ENCODE measurements at places on chromosomes 12 and 14.

DNA sequence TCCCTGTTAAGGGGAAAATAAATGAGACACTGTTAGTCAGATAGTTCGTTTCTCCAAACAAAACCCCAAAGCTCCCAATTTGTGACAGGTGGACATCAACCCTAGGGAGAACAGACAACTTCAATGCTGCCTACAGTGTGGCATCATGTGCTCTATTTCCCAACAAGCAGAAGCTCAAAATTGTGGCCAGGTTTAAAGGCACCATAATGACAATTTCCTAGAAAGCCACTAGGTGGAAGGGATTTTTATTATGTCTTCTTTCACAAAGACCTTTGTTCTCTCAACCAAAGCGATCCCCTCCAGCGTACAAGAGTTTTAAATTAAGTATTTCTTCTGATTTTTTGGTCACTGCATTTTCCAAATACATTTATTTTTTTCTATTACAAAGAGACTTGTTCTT, 88.0 kb upstream of the MBIP start:
- DNase-seq, result no peak

- no peak for DNase-seq
Observed at GRCh38 chr12:51520576-51521325, 70.3 kb upstream of the SCN8A start.

- DNase-seq, result no peak
Observed at GRCh38 chr12:6747216-6747615, 5.7 kb downstream of the MLF2 start.

GRCh38 chr12:96190413-96191108, 3.6 kb upstream of the ELK3 start:
- DNase-seq, result no peak

GRCh38 chr12:102570256-102570655, 89.9 kb upstream of the IGF1 start:
- no peak for DNase-seq

DNA sequence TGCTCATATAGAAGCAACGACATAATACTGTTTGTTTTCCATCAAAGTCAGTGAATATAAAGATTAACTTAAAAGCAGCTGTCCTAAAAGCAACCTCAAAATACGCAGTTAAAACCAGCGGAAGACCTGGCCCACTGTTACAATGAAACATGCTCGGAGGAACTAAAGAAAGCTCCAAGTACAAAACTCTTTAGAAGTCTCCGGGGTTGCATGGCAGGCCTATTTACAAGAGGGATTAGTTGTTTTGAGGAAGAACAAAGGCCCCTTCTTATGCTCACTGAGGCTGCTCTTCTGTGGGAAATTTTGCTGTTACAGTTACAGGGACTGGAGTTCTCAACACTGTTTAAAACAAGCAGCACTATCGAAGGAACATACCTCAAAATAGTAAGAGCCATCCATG, 75.9 kb upstream of the C12orf71 start:
- no peak for DNase-seq

- DNase-seq, result no peak
Observed at GRCh38 chr12:51874000-51874399, 13.9 kb upstream of the ANKRD33 start.

DNA sequence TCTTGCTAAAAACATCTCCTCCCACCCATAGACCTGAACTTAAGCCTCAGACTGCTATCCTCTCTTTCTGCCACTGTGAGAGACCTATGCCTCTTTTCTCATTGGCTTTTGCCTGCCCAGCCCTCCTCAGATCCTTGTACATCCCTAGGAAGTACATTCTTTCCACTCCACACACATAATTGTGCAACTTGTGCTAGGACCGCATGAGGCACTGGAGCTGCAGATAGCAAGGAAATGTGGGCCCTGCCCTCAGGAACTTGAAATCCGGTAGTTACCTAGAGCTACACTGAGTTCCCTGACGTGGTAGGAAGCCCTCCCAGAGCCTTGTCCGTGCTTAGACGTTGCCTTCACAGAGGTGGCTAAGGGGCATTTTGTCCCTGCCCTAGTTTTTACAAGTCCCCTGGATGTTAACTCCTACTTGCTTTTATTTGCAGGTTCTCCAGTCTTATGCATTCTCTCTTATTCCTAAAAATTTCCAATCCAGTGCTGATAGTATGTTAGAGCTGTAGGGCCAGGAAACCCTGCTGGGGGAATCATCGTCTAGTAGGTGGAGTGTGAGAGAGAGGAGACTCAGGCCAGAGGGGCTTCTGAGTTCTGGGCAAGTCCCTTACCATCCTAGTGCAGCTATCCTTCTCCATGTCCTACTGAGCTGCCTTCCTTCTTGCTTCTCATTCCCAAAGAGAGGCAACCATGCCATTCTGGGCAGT, 41.3 kb downstream of the NTF3 start:
- DNase-seq, result no peak

DNA sequence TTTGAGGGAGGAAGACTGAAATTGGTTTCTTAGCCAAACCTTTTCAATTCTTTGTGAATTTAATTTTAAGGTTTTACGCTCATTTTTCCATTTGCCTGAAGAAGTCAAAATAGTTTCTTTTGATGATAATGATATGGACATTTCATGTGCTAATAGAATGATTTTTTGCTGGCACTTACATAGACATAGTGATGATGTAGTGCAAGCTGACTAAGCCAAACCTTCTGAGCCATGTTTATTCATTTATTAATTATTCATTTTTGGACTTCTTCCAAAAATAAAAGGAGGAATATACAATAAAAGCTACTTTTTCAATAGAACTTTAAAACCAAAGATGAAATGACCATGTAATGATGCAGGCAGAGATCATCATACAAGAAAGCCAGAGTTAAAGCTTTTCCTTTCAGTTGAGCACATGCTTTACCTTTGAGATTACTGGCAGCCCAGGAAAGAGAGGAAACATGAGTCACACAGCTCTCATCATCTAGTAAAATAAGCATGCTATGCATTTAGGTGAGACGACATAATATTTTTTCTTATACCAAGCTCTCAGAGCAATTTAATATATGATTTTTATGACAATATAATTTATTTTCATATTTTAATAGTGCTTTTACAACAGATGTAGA, 24.8 kb downstream of the KCNA1 start:
- DNase-seq, result no peak

- no peak for DNase-seq
Observed at GRCh38 chr12:78672033-78672432, 192.5 kb upstream of the SYT1 start.

- DNase-seq, result no peak
Observed at GRCh38 chr12:104473374-104473983, 16.7 kb downstream of the CHST11 start.

DNA sequence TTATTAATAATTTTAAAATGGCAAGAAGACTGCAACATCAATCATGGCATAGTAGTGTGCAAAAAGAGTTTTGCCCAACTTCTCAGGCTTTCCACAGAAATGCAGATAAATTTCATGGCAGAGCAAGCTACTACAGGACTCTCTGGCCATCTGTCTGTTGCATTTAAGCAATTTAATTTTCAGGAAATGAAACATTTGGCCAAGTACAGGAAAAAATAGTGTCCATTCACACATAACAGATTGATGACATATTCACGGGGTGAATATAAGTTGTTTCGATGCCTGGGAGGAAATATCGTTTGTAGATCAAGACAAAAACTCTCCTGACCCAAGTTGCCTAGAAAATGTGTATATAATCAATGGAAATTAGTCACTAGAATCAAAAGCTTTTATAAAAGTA, 324.0 kb downstream of the PRKD1 start:
- DNase-seq, result no peak

GRCh38 chr14:39984323-39984722, 552.1 kb upstream of the FBXO33 start:
- no peak for DNase-seq

DNA sequence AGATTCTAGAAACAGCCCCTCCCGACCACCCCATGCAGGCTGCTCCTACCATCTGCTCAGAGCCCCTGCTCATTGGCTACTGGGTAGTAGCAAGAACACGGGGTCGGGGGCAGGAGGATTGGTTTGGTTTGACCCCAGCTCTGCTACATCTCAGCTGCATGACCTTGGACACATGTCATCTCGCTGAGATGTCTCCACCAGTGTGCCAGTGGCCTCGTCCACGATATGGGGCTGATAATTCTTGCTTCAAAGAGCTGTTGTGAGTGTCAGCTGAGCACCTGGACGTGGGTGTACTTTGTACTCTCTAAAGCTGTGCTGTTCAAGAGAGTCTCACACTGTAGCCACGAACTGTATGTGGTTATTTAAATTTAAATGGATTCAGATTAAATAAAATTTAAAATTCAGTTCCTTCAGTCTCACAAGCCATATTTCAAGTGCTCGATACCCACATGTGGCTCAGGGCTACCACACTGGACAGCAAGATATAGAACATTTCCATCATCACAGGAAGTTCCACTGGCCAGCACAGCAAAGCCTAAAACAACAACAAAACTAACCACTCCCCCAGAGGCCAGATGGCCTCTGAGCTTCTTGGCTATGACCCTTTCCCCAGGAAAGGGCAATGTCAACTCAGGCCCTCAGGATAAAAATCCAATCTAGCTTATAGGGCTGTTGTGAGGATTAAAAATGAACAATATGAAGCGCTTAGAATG, 18.6 kb downstream of the LTBP2 start:
- DNase-seq, result no peak

DNA sequence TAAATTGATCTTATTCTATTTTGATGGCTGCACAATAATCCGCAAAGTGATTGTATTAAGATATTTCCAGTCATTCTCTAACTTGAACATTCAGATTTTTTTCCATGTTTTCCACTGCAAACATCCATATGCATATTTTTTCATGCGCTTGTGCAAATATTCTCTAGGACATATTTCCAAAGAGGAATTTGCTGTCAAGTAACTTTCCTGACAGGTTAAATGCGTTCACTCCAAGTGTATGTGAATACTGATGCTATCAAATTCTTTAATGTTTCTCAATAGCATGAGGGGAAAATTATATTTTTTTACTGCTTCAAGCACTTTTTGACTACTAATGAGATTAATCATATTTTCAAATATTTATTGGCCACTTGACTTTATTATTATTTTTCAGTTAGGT, 135.3 kb upstream of the LGR5 start:
- DNase-seq, result no peak

DNA sequence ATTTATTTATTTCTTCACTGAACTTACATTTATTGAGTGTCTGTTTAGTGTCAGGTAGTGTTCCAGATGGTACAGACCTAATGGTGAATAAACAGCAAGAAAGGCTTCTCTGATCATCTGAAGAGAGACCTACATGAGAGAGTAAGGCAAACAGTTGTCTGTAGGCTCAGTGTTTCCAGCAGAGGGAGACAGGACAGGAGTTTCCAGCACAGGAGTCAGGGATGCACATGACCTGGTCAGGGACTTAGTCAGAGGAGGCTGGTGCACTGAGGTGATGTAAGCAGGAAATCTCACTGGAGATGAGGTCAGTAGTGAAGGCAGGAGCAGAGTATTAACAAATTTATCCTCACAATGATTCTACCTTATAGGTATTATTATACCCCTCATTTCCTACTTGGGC, 233.2 kb downstream of the MDGA2 start:
- no peak for DNase-seq

DNA sequence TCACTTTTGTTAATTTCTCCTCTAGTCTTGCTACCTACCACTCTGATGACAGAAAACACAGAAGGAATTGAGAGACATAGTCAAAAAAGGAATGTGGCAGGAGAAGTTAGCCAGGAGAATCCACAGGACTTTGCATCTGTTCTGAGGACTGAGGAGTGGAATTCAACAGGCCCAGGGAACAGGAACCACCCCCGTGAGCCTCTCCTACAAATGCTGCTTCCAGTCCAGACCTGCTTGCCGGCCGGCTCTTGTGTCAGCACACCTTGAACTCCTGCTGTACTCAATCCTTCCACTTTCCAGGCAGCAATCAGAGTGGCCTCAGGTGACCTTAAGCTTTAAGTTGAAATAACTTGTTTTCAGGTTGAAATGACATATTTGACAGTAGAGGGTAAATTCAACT, 903.1 kb downstream of the BCL11B start:
- DNase-seq, result no peak

GRCh38 chr12:79725987-79726386, 35.2 kb upstream of the PAWR start:
- no peak for DNase-seq

DNA sequence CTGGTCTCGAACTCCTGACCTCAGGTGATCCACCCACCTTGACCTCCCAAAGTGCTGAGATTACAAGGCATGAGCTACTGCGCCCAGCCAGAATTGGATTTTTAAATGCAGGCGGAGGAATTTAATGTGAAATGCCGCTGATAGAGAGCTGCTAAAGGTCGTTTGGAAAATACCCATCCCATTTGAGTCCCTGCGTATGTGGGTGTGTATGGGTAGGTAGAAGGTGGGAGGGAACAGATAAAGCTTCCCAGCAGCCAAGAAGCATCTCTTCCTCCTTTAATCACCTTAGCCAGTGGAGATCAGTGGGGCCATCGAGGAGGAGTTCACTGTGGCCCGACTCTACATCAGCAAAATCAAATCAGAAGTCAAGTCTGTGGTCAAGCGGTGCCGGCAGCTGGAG, 16.2 kb upstream of the PIP4K2C start:
- no peak for DNase-seq

- DNase-seq, result no peak
Observed at GRCh38 chr12:28558250-28558649, 368.0 kb downstream of the CCDC91 start.

- no peak for DNase-seq
Observed at GRCh38 chr14:44700184-44700583, 193.1 kb upstream of the FSCB start.

GRCh38 chr12:28583701-28584261, 393.5 kb downstream of the CCDC91 start:
- DNase-seq, result peak; percentile 4

DNA sequence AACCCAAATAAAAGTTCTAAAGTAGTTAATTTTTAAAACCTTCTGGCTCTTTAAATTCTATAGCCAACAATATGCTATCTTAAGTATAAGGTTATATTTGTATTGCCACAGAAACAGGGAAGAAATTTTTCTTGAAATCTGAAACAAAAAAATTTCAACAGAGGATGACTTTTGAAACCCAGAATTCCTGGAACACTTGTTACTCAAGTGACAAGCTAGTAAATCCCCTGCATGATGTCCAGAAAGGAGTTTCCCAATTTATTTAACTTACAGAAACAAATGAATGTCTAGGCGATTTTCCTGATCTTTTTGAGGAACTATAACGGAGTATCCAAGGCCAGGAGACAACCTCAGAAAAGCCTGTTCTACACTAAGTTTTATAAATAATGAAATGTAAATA, 69.6 kb downstream of the SLC41A2 start:
- no peak for DNase-seq

DNA sequence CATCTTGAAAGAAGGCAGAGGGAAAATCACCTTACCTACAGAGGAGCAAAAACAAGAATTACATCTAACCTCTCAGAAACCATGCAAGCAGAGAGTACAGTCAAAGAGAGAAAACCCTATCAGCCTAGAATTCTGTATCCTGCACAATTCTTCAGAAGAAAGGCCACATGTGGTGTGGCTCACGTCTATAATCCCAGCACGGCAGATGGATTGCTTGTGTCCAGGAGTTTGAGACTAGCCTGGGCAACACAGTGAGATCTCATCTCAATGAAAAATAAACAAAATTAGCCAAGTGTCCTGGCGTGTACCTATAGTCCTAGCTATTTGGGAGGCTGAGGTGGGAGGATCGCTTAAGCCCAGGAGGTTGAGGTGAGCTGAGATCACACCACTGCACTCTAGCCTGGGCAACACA, 48.2 kb downstream of the ATF7 start:
- no peak for DNase-seq
